Thoracic aorta (tissue), 2 donors: ENCODE measurements at places on chromosomes 7 and 10. TPM values are rescaled to one million over a fixed set of nuclear protein-coding genes. Genes with fewer than 3 reads are reported as not detected.

RHOBTB1 gene
- 19.6 TPM for total RNA-seq

ACBD7 gene
- total RNA-seq: 0.63 TPM

ADAM22 gene
- total RNA-seq: 5.4 TPM

HOXA9 gene
- not detected for total RNA-seq

SUN3 gene
- total RNA-seq: not detected

ASB13 gene
- total RNA-seq: 16.0 TPM

ERVW-1 gene
- not detected for total RNA-seq

DNA sequence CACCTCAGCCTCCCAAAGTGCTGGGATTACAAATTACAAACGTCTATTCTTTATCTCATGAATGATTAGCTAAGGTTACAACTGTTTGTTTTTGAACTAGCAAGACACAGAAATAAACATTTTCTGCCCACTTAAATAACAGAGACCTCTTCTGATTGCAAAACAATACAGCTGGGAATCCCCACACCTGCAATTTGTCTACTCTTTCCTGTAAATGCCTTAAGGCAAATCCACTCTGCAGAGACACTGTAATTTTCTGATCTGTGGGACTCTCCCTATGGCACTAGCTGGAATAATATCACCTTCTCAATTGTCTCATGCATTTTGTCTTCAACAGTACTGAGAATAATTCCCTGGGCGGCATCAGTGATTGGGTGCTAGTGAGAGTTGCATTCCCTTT, 149.3 kb upstream of the FAM3C start:
- no peaks in the 10 kb centered on the region for H3K27me3 ChIP-seq
- H3K27ac ChIP-seq: no peak overlapping the region
- no peak for DNase-seq
- H3K4me3 ChIP-seq: no peak overlapping the region
- no peaks in the 10 kb centered on the region for H3K4me1 ChIP-seq
- H3K36me3 ChIP-seq: no peaks in the 10 kb centered on the region

GRCh38 chr7:51121931-51122425, 194.6 kb downstream of the COBL start:
- no peaks in the 10 kb centered on the region for H3K4me1 ChIP-seq
- H3K36me3 ChIP-seq: no peaks in the 10 kb centered on the region
- no peak overlapping the region for H3K27ac ChIP-seq
- no peak overlapping the region for H3K4me3 ChIP-seq

DNA sequence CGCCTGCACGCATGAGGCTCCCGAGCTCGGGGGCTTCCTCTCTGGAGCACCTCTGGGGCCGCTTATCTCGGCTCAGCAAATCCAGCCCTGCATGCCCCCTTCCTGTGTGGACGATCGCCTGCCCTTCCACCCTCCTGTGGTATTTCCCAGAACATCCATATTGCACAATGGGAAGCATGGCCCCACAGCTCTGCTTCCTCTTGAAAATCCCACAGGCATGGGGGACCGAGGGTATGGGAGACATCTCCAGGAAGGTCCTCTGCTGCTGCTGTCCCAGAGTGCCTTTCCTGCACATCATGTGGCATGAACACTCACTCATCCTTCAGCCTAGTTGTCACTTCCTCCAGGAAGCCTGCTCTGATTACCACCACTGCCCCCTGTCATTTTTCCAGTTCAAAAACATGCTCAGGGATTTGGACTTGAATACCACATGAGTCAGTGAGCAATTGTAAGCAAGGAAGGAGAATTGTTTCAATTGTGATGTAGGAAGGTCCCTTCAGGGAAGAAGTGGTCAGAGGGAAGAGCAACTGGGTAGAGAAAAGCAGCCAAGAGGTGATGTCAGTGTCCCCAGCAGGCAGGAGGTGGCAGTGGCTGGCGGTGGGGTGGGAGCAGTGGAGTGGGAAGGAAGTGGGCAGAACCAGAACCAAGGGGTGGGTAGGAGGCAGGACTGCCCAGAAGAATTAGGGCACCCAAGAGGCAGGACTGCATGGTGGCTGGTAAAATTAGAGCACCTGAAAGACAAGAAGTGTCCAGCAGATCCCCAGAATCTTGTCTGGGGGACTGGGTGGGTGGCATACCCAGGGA, 67.5 kb upstream of the ZMIZ1 start:
- H3K27ac ChIP-seq: no peak overlapping the region
- H3K27me3 ChIP-seq: no peaks in the 10 kb centered on the region
- DNase-seq: no peak
- no peak overlapping the region for H3K4me3 ChIP-seq
- H3K4me1 ChIP-seq: no peaks in the 10 kb centered on the region

DNA sequence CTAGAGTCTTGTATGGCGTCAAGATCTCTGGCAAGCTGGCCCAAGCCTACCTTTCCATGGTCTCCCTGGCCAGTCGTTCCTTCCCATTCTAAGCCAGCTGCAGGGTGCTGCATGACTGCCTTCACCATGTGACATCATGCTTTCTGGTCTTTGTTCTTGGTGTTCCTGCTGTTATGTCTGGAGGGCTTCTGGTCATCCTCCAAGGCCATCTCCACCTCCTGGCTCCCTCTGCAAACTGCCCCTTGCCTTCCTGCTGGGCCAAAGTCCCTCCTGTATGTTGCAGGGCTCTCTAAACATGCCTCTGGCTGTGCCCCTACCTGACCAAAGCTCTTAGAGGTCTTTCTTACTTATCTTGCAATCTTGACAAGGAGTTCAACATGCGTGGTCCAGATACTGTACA, 44.4 kb upstream of the SHH start:
- no peaks in the 10 kb centered on the region for H3K27me3 ChIP-seq
- no peaks in the 10 kb centered on the region for H3K4me1 ChIP-seq
- no peak overlapping the region for H3K27ac ChIP-seq
- H3K36me3 ChIP-seq: no peaks in the 10 kb centered on the region
- no peak for DNase-seq

- no peak for DNase-seq
- H3K36me3 ChIP-seq: no peaks in the 10 kb centered on the region
- no peak overlapping the region for H3K27ac ChIP-seq
- no peaks in the 10 kb centered on the region for H3K27me3 ChIP-seq
- H3K4me1 ChIP-seq: no peaks in the 10 kb centered on the region
- no peak overlapping the region for H3K4me3 ChIP-seq
Observed at GRCh38 chr10:124351481-124352220, 67.1 kb downstream of the OAT start.

DNA sequence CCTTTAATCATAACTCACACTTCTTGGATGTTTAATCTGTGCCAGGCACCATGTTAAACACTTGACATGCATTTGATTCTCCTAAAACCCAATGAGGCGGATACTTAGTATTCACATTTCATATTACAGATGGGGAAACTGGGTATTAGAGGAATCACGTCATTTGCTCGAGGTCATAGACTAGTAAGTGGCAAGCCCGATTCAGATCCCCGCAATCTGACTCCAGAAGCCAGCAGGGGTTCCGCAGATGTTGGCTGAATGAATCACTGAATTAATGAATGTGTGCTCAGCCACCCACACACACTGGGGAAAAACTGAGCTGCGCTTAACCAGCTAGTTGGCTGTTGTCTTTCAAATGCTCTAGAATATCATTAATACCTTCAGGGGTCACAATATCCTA, 22.5 kb upstream of the ENO4 start:
- H3K27me3 ChIP-seq: no peaks in the 10 kb centered on the region
- H3K4me1 ChIP-seq: no peaks in the 10 kb centered on the region
- H3K36me3 ChIP-seq: no peaks in the 10 kb centered on the region
- H3K4me3 ChIP-seq: no peak overlapping the region
- no peak for DNase-seq
- H3K27ac ChIP-seq: no peak overlapping the region

DNA sequence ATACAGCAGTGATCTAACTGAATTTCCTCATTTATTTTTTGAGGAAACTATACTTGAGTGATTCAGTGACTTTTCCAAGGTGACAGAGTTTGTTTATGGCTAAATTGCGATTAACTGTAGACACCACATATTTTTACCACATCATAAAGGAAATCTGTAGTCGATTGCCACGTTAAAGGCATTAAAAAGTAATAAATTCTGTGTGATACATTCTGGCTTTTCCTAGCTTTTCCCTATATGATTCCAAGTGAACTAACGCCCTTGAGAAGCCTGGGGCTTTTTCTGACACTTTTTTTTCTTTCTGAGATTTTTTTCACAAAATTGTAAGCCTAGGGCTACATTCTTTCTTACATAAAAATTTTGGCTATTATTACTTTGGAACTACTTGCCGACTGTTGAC, 266.9 kb downstream of the BICC1 start:
- H3K4me3 ChIP-seq: no peak overlapping the region
- no peaks in the 10 kb centered on the region for H3K27me3 ChIP-seq
- H3K27ac ChIP-seq: no peak overlapping the region
- no peak for DNase-seq
- no peaks in the 10 kb centered on the region for H3K4me1 ChIP-seq

- H3K36me3 ChIP-seq: no peaks in the 10 kb centered on the region
- no peak overlapping the region for H3K4me3 ChIP-seq
- H3K27me3 ChIP-seq: no peaks in the 10 kb centered on the region
- no peak for DNase-seq
- no peak overlapping the region for H3K27ac ChIP-seq
Observed at GRCh38 chr7:133650487-133651300, 397.8 kb downstream of the EXOC4 start.

DNA sequence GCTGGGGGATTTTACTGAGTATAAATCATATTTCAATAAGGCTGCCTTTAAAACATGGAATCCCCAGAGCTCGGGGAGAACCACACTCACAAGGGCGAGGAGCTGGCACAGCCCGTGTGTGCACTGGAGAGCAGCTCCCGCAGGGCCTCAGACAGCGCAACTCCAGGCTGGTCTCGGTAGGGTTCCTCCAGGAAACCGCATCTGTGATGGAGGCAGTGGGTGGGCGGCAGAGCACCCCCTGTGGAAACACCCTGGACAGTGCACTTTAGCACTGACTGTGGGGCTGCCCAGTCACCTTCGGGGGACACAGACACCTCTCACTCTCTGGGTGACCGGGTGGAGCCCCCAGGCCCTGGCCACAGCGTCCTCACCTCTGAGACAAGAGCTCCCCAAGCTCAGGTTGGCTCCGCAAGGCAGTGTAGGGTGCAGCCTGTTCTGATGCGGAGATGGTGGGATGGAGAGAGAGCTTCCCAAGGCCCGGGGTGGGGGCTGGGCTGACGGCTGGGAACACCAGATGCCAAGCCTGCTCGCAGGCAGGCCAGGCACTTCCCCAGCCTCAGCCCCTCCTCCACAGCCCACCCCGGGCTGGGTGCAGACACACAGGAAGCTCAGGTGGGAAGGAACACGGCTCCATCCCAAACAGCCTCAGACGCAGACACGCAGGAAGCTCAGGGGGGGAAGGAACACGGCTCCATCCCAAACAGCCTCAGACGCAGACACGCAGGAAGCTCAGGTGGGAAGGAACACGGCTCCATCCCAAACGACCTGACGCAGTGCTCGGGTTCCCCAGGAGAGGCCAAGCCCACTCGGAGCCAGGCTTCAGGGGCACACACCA, 224.4 kb downstream of the MAD1L1 start:
- no peaks in the 10 kb centered on the region for H3K27me3 ChIP-seq
- H3K4me3 ChIP-seq: no peak overlapping the region
- no peak overlapping the region for H3K27ac ChIP-seq
- H3K4me1 ChIP-seq: no peaks in the 10 kb centered on the region

GRCh38 chr7:33667196-33667595, 238.1 kb upstream of the BMPER start:
- no peaks in the 10 kb centered on the region for H3K4me1 ChIP-seq
- H3K36me3 ChIP-seq: no peaks in the 10 kb centered on the region
- H3K27ac ChIP-seq: no peak overlapping the region
- DNase-seq: no peak
- H3K27me3 ChIP-seq: no peaks in the 10 kb centered on the region
- no peak overlapping the region for H3K4me3 ChIP-seq

DNA sequence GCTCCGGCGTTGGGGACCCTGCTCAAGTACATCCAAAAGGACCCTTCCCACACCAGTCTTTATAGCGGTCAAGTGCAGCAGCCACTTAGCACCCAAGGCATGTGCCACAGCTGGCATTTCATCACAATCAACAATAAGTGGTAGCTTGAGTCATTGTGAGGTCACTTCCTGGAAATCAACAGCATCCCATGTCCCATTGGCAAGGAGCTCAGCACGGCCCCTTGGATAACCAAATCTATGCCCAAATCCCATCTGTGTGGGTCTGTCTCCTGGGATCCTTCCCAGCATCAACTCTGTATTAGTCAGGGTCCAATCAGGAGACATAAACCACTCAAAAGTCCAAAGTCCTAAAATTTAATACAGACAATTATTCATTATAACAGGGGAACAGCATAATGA, 27.1 kb downstream of the MDH2 start:
- no peak for DNase-seq
- no peak overlapping the region for H3K27ac ChIP-seq
- no peaks in the 10 kb centered on the region for H3K4me1 ChIP-seq
- no peaks in the 10 kb centered on the region for H3K27me3 ChIP-seq
- no peak overlapping the region for H3K4me3 ChIP-seq

GRCh38 chr7:50393547-50394252, 56.5 kb downstream of the FIGNL1 start:
- H3K27me3 ChIP-seq: no peaks in the 10 kb centered on the region
- H3K27ac ChIP-seq: no peak overlapping the region
- H3K4me3 ChIP-seq: no peak overlapping the region
- no peak for DNase-seq

DNA sequence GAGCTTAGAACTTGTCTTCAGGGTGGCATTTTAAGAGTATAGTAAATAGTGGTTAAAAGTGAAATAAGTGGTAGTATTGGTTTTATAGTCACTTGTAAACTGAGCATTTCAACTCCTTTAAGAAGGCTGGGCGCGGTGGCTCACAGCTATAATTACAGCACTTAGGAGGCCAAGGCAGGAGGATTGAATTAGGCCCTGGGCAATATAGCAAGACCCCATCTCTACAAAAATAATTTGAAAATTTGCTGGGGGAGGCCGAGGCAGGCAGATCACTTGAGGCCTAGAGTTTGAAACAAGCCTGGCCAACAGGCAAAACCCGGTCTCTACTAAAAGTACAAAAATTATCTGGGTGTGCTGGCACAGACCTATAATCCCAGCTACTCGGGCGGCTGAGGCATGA, 64.4 kb upstream of the BAMBI start:
- DNase-seq: no peak
- H3K27me3 ChIP-seq: no peaks in the 10 kb centered on the region
- no peak overlapping the region for H3K27ac ChIP-seq
- peaks cover 12% of the 10 kb centered on the region for H3K4me1 ChIP-seq
